ENCODE measurements at places on chromosomes 6 and 20.

- no peak for DNase-seq
Measured at GRCh38 chr6:160929361-160929760, 62.2 kb upstream of the MAP3K4 start.

GRCh38 chr6:167827583-167828324 is 1.0 kb downstream of the AFDN start:
- DNase-seq = no peak

GRCh38 chr20:62002882-62003480 is 62.7 kb downstream of the TAF4 start:
- DNase-seq = no peak

DNA sequence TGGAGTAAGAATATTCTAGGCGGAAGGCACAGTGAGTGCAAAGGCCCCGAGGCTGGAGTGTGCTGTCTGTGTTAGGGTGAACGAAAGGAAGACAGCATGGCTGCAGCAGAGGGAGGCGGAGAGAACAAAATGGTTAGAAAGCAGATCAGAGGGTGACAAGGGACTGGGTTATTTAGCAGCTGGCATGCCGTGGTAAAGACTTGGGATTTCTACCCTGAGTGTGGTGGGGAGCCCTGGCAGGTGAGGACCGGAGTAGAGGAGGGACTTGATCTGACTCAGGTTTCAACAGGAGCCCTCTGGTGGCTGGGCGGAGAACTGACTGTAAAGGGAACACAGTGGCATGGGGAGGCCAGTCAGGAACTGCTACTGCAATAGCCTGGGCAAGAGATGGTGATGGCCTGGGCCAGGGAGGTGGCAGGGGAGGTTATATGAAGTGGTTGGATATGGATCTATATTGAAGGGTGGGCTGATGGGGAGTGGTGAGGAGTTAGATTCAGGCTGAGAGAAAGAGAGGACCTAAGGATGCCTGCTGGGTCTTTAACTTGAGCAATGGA is 38.0 kb downstream of the PIM1 start:
- peak; percentile 83 for DNase-seq

DNA sequence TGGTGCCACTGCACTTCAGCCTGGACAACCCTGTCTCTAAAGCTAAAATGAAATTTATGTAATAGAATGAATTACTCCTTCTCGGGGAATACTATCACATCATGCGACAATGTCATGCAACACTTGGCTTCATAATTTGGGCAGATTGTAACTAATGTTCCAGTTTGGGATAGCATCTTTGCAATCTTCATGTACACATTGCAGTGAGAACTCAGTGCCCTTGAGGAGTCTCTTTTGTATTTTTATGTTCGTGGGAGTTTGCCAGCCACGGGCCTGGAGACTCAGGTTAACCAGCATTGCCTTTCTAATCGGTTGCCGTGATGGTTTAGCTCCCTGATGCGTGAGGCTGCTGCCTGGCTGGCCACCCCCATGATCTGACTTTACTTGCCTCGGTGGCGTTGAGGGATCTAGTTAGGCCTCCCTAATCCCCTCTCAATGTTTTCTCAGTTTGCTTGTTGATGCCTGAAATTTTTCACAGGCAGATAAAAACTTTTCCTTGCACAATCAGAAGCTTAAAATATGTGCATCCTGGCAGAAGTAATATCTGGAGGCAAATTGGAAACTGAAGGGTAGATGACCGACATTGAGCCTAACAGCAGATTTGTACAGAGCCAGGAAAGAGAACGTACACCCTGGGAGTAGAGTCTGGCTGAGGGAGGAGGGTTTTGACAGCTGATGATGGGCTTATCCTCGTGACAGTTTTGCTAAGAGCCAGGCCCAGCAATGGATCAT is 2.4 kb downstream of the GMPR start:
- DNase-seq = no peak

DNA sequence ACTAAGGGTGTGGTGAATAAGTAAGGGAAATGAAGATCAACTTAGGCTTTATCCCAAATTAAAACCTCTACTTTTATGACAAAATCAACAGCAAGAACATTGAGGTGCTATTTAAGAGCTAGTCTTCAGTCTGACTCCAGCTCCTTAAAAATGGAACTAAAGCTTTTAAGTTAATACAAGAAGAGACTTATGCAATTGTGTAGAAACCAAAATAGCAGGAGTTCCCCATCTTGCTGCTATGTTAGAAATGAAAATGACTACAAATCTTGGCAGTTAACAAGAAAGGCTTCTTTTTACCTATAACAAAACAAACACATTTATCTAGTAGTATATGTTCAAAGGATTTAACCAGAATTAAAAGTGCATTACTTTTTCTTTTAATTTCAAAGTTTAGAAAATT is 25.7 kb downstream of the HMGN3 start:
- no peak for DNase-seq
